ENCODE measurements at places on chromosomes 3 and 15.

DNA sequence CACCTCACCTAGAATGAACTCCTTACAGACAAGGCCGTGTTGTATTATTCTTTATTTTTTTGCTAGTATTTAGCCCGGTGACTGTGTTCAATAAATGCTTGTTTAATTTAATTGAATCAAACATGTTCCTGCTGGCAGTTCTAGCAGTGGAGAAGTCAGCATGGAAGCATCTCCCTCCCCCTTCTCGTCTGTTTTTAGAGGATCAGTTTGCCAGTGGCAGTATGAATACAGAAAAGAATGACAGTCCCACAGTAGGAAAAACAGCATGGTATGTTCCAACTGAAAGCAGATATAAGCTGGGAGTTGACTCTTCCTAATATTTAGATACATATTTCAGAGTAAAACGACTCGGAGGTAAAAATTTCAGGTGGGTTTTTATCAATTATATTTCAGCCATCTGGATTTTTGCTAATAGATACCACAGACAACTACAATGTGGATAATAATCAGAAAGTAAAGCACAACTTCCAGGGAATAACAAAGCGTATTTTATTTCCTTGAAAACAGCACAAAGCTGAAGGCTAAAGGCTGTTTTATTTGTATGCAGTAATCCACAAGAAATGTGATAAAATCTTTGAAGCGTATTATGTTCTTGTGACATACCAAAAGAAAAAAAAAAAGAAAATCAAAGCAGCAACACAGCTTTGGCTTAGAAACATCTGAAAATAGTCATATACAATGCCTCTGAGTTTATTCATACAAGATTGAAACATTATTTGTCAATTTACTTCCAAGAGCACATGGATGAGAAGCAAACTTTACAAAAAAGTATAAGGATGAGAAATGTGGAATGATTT lies 244.5 kb upstream of the KCNMB2 start:
- DNase-seq = no peak

DNA sequence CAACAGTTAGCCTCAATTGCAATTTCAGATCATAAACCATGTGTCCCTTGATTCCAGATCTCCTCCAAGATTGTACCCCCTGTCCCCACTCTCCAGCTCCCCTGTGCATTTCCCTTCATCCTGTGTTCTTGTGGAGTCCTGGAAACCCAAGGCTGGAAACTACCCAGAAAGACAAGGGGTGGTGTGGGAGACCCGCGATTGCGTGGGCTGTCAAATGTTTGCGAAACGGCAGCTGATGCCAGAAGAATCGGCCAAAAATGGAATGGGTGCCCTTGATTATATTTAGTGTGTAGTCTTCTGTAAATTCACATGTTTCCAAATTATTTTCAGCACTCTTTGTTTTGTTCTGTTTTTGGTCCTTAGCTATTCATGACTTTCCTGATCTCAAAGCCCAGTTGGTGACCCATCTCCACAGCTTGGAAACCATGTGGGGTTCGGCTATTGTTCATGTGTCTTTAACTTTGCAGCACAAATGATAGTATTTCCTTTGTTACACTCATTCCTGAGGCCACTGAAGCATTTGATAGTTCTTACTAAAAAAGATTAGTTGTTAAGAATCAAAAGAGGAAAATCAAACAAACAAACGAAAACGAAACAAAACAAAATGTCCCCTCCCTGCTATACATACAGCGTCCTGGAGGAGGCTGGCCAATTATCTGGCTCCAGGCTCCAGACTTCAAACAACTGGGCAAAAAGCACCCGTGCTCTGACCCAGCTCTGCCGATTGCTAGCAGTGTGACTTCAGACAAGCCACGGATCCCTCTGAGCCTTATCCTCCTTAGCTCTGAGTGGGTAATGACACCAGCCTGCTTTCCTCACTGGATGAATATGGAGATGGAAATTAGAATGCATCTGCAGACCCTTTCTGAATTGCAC lies 120.9 kb downstream of the CACNA2D3 start:
- DNase-seq = no peak

GRCh38 chr15:71120428-71120944 lies 5.2 kb downstream of the THSD4 start:
- no peak for DNase-seq

DNA sequence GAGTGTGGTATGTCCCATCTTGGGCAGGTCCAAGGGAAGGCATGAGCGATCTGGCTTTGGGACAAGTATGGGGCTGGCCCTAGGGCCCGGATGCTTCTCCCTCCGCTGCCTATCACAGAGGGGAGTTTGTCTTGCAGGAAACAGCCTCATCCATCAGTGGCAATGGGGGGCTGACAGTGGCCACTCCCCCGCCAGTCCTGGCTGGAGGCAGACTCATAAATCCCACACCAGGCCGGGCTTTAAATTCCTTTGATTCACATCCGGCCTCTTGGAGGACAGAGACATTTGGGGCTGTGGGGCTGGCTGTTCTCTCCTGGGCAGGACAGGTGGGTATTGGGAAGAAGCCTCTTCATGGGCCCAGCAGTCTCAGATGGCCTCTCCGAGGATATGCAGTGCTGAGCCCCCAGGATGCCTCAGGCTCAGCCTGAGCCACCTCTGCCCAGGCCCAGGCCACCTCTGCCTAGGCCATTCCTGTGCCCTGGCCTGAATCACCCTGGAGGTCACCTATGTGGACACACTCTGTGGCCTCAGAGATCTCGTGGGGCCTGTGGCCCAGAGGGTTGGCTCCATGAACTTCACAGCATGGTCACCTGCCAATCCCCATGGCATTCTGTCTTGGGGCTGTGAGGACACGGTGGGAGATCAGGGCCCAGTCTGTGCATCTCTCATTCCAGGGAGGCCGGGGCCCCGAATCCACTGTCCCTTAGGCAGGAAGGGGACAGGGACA lies 84.2 kb upstream of the GOLGA6L4 start:
- no peak for DNase-seq

DNA sequence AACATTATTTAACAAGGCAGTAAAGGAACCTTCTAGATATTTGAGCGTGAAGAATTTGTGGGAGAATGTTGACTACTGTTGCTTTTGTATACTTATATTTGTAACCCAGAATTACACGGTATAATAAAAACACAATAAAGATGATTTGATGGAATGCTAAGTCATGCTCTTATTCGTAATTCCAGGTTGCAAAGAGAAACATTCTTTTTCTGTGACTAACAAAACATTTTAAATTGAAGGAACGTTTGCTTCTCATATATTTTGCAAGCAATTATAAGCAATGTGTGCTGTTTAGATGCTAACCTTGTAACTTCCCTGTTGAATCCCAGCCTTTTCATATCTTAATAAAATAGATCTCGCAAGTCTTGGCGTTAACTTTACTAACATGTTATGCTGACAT lies 124.4 kb upstream of the CGNL1 start:
- peak; percentile 49 for DNase-seq

DNA sequence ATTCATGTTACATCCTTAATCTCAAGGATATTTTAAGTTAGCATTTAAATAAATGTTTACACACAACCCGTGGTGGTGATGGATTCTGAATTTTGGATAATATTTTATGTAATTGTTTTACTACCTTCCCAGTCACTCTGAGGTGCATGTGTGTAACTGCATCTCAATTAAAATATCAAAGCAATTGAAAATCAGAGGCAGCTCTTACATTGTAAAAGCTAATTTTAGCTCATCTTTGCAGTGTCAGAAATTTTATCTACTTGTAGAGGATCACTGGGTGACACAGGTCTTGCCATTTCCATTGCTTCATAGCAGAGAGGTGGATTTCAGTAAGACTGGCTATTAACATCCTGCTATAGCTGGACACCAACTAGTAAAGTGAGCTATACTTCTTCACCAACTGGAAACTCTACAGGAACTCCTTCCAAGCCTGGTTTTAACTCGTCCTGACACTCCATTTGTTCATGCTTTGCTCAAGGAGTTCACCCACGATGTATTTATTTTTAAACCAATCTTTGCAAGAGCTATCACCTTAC lies 19.6 kb upstream of the MITF start:
- no peak for DNase-seq

GRCh38 chr3:196619223-196619622 lies 20.3 kb upstream of the NRROS start:
- no peak for DNase-seq

GRCh38 chr15:89074402-89075012 lies 13.7 kb upstream of the ABHD2 start:
- DNase-seq = no peak

GRCh38 chr3:100641471-100642032 lies 32.2 kb downstream of the ADGRG7 start:
- no peak for DNase-seq

- no peak for DNase-seq
Observed at GRCh38 chr3:59304296-59304695, 254.5 kb upstream of the CFAP20DC start.

GRCh38 chr3:181581656-181582055 lies 130.1 kb upstream of the SOX2 start:
- peak; percentile 2 for DNase-seq

DNA sequence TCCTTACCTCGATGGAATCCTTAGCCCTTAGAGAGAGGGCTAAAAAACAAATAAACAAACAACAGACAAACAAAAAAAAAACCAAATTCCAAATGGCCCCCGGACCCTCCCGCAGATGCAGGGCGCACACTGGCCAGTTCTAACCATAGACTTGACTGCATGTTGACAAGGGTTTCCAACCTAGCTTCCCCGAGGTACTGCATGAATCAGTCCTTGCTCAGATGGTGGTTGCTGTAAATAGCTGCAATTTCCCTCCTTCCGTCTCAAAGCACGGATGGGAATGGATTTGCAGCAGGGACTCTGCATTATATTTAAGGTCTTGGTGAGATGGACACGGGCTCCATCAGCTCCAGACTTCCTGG lies 162.8 kb downstream of the CD47 start:
- peak; percentile 59 for DNase-seq

GRCh38 chr3:4865714-4866113 lies 113.5 kb upstream of the BHLHE40 start:
- no peak for DNase-seq

DNA sequence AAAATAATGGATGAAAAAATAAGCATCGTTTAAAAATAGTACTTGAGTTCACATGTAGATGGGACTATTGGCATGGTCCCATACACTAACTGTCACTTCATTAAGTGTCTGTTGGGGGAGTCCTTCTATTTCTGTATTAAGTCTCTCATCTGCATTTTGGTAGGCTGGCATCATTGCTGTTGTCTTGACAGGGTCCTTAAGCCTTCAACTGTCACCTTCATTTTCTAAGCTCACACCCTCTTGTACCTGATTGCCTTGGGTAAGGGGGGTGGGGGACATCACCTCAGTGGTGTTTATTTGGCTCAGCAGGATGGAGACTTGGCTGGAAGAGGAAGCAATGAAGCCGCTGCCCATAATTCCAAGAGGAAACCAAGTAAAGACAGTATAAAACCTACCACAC lies 202.0 kb upstream of the VEPH1 start:
- no peak for DNase-seq

- DNase-seq = no peak
Observed at GRCh38 chr15:93035092-93035915, 53.7 kb downstream of the RGMA start.

Data from fibroblast of mammary gland (primary cell).